ENCODE measurements at places on chromosomes 3 and 15.

GRCh38 chr15:90004252-90004651 is 3.1 kb downstream of the ZNF710 start:
- no peaks in the 10 kb centered on the region for H3K27me3 ChIP-seq
- H3K36me3 ChIP-seq, result no peaks in the 10 kb centered on the region
- no peak for DNase-seq

DNA sequence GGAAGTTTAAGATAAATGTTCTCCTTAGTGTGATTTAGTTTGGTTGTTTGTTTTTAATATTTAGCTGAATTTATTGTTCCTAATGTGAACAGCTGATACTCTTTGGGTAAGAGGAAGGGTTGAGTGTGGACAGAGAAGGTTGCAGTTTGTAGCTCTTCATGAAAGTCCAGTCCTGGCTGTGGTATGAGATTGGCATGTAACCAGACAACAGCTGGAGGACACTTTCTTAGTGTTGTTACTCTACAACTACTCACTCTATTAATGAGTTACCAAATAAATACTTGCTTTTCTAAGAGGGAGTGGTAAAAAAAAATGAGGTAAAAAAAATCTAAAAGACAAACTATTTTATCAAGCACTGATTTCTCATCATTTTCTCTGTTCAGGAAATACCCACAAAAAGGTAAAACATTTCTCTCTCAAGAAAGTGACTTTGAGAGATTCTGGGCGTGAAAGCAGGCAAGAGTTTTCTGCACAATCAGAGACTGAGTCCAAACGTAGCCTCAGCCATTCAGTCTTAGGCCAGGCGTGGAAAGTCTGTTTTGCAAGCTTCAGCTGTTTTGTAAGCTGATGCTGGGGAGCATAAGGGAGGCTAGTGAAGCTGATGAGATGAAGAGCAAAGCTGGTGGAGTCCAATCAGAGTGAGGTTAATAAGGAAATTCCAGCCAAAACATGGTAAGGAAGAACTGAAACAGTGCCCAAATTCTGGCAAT is 138.5 kb upstream of the ARPP21 start:
- DNase-seq, result no peak
- H3K27ac ChIP-seq, result no peak overlapping the region
- no peaks in the 10 kb centered on the region for H3K27me3 ChIP-seq

DNA sequence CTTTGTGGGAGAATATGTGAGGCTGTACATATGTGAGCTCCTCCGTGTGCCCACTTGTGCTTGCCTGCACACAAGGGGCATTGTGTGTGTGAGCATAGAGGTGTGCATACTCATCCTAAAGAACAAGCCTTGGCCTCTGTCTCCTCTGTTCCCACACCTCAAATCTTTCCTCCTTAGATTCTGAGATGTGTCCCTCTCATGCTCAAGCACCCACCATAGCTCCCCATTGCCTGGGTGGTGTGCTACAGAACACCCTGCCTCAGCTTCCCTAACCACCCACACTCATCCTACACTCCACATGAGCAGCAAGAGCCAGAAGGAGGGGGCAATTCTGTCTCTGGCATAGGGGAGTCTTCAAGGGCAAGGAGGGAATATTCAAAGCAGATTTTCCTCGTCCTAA is 27.7 kb downstream of the LINGO1 start:
- H3K36me3 ChIP-seq, result no peaks in the 10 kb centered on the region
- no peak overlapping the region for H3K27ac ChIP-seq
- no peaks in the 10 kb centered on the region for H3K27me3 ChIP-seq
- DNase-seq, result no peak
- no peak overlapping the region for H3K4me3 ChIP-seq

DNA sequence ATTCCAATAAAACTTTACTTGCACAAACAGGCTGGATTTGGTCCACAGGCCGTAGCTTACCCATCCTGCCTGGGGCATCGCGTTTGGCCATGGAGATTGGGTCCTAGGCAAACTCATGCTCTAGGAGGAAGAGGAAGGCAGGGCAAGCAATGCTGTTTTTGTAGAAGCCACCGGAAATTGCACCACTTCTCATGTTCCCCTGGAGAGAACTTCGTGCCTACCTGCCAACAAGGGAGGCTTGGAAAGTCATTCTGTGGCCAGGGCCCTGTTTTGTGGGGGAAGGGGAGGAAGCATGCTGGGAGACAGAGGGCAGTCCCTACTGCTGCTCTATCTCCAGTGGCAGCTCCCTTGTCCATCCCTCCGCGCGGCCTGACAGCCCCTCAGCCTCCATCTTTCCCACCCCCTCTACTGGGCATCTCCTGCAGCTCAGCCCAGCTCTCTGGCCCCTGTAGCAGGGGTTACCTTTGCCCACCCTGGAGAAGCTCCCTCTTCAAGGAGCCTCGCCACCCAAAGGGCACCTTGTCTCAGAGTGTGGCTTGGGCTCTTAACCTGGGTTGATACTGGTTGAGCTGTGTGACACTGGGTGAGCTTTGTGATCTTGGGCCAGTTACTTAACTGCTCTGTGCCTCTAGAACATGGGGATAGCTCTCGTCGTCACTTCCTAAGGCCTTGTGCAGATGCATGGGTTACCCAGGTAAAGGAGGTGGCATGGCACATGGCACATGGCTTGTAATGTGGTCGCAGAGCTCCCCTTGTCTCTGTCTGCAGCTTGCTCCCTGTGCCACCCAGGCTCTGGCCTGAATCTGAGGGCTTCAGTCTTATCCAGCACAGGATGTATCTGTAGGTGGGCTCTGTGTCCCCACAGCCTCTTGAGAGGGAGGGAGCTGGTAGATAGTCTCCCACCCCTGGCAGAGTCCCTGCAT is 6.1 kb downstream of the ABTB1 start:
- H3K4me3 ChIP-seq, result no peak overlapping the region
- DNase-seq, result no peak
- H3K4me1 ChIP-seq, result no peaks in the 10 kb centered on the region
- peaks cover 6% of the 10 kb centered on the region for H3K36me3 ChIP-seq

DNA sequence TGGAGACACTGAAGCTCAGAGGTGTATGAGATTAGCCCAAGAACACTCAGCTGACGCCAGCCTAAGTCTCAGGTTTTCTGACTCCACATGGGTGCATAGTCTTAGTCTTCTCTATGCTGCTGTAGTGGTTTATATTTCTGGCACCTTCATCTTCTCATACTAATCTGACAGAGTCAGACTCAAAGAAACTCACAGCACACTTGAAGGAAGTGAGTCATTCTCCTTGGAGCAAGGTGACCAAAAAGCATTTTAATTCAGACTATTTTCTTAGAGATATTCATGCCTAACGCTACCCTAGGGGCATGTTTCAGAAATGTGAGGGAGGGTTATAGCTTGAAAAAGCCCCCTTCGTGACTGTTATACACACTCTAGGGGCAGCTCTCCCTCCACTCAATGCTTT is 775.3 kb upstream of the ARPP21 start:
- H3K27ac ChIP-seq, result no peak overlapping the region
- no peaks in the 10 kb centered on the region for H3K4me1 ChIP-seq
- no peaks in the 10 kb centered on the region for H3K36me3 ChIP-seq
- H3K4me3 ChIP-seq, result no peak overlapping the region
- no peaks in the 10 kb centered on the region for H3K27me3 ChIP-seq
- DNase-seq, result no peak

GRCh38 chr15:76108021-76108723 is 48.4 kb downstream of the TMEM266 start:
- H3K36me3 ChIP-seq, result no peaks in the 10 kb centered on the region
- no peaks in the 10 kb centered on the region for H3K4me1 ChIP-seq
- no peak overlapping the region for H3K4me3 ChIP-seq

DNA sequence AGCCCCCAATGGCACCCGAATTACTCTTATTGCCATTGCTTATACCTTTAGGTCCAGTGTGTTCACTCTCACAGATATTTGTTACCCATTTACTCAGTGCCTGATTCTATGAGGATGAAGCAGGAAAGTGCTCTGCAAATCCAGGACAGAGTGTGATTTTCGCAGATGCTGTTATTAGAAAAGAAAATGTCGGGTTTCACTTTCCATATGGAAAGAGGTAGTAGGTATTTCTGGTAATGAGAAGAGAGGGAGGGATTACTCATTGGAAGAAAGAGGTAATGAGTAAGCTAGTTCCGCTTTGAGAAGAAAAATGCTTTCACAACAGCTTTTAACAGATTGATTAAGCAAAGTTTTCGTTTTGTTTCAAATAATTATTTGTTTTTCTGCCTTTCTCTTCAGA is 336.3 kb upstream of the CFAP20DC start:
- no peak for DNase-seq
- H3K4me1 ChIP-seq, result no peaks in the 10 kb centered on the region
- no peaks in the 10 kb centered on the region for H3K27me3 ChIP-seq
- no peak overlapping the region for H3K4me3 ChIP-seq
- no peaks in the 10 kb centered on the region for H3K36me3 ChIP-seq
- H3K27ac ChIP-seq, result no peak overlapping the region
